Central memory CD4-positive, alpha-beta T cell (primary cell): ENCODE measurements at places on chromosomes 7 and 10.

DNA sequence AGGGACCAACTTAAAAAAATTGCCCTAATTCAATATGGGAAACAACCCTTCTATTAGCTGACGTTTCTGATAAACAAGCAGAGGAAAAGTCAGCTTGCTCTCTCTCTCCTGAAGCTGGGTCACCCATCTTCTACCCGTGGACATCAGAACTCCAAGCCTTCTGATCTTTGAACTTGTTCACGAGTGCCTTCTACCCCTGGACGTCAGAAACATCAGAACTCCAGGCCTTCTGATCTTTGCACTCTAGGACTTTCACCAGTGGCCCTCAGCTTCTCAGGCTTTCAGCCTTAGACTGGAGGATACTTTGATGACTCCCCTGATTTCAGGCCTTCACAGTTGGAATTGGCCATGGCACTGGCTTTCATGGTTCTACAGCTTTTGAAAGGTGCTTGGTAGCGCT, 41.8 kb downstream of the AKR1C8 start:
- DNase-seq, result no peak

- DNase-seq, result no peak
Measured at GRCh38 chr7:97272237-97272975, 154.9 kb downstream of the SDHAF3 start.

DNA sequence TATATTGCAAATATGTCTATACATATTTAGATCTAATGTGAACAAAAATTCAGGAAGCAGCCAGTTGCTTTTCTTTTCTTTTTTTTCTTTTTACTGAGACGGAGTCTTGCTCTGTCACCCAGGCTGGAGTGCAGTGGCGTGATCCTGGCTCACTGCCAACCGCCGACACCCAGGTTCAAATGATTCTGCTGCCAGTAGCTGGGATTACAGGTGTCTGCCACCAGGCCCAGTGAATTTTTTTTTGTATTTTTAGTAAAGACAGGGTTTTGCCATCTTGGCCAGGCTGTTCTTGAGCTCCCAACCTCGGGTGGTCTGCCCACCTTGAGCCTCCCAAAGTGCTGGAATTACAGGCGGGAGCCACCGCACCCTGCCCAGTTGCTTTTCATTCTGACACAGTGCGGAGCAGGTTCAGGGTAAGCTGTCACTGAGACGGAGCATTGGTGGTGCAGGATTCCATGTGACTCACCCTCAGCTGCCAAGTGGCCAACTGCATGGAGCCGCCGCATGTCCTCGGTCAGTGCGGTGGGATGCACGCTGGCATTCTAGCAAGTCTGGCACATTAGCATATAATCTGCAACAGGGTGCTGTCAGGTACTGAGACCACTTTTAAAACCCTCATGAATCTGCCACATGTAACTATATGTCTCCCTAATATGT, 362.7 kb downstream of the DNAJB6 start:
- DNase-seq, result no peak

GRCh38 chr7:31890766-31891165, 179.4 kb downstream of the PDE1C start:
- no peak for DNase-seq

DNA sequence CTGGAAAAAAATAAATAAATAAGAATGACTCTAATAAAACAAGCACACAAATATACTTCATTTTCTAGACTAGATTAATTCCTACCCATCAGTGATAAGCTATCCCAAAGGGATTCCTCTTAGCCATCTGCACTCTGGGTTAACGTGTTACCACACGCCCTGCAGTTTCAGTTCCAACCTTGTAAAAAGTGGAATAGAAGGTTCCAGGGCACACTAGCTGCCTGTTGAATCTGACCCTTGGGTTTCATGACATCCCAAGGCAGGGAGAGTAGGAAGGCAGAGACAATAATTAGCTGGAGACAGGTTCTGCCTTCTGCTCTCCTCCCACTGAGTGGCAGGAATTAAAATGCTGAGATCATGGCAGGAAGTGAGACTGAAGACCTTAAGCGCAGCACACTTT, 33.5 kb downstream of the SLC37A3 start:
- DNase-seq, result no peak

GRCh38 chr7:5439572-5440496, 16.2 kb upstream of the TNRC18 start:
- DNase-seq, result no peak

DNA sequence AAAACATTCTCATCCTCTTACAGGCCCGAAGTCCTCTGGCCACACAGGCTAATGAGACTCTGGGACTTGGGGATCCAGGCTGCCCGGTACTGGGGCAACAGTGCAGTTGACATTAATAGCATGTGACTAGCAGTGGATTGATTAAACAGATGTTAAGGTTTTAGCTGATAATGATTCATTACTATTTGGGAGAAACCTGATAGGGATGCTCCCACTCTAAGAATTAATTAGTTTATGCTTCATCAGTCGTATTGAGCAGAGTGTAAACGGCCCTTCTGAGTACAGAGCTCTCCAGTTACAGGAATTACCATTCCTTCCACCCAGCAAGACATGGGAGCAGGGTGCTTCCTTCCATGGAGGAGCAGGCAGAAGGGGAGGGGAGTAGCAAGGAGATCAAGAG, 82.7 kb downstream of the RPS24 start:
- DNase-seq, result no peak

DNA sequence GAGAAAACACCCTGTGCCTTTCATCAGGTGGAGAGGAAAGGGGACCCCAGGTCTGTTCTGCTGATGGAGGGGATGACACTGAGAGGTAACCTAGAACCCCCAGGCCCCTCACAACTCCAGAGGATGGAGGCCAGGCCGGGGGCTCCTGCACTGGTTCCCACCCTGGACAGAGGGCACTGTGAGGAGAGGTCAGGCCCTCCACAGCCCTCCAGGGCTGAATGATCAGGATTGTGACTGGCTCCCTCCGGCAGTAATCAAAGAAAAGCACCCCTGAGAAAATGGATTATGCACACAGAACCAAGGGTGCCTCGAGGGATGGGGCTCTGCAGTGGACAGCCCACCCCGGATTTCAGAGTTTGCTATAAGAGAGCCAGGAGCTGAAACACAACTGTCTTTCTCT, 502.8 kb downstream of the TCERG1L start:
- no peak for DNase-seq

DNA sequence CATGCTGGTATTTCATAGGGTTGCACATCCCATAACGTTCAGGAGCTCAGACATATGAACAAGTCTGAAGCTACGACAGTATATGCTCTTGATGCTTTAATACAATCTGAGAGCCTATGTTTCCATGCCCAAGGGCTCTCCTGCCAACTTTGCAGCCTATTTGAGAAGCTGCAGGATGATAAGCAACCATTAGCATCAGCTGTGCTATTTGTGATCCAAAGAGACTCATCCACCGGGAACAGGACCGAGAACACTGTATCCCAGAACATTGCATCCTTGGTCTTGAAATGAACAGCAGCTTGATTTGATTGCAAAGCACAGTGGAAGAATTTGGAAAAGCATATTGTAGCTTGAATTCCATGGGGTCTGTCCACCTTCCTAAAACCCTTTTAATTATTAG, 156.2 kb upstream of the PTER start:
- no peak for DNase-seq

- DNase-seq, result no peak
Measured at GRCh38 chr10:127435246-127435645, 113.9 kb upstream of the NPS start.

DNA sequence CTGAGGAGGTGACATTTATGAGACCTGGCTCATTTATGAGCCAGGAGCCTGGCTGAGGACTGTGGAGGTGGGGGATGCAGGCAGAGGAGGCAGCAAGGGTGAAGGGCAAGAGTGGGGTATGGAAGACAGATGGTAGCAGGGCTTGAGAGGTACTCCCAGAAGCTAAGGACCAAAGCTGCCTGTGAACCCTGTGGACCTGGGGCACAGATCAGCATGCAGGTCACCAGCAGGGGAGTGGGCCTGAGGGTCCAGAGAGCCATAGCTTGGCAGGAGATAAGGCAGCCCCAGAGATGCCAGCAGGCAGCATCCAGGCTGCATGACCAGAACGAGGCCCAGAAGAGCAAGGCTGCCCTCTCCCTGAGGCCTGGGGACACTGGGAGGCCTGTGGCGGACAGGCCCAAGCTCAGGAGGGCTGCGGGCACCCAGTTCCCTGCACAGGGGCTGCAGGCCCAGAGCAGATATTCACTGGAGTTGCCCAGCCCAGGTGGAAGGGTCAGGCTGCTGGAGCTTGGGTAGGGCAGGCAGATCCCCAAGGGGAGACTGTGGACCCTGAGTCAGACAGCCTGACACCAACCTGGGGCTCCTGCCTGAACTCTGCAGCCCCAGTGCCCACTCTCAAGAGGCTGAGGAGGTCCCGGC, 3.4 kb downstream of the GPR15LG start:
- DNase-seq, result no peak

DNA sequence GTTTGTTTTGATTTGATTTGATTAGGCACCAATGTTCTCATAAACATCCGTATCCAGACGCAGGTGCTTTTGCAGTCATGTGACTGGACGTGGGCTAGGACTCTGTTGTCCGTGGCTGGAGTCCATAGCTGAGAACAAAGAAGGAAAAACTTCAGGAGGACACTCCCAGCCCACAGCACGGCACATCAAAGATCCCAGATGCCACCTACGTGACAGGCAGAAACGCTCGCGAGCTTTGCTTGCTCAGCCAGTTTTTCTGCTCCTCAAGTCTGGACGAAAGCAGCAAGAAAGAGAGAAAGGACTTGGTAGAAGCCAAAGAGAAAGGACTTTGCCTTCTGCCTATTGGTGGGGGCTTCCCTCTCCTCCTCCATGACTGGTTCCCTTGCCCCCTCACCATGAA, 6.9 kb upstream of the ZKSCAN1 start:
- no peak for DNase-seq

DNA sequence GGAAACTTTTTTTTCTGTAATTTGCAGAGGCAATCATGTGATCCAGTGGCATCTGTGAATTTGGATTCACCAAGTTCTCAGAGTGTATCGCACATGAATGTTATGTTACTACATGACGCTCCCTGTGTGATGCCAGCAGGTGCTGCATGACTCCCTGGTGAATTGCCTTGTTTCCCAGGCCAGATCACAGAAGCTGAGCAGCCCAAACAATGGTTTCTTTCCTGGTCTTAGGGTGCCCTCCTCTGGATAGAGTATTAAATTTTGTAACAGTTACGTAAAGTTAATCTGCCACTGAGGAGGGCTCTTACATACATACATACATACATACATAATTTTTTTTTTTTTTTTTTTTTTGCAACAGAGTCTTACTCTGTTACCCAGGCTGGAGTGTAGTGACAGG, 3.6 kb downstream of the ZSCAN21 start:
- peak; percentile 21 for DNase-seq

DNA sequence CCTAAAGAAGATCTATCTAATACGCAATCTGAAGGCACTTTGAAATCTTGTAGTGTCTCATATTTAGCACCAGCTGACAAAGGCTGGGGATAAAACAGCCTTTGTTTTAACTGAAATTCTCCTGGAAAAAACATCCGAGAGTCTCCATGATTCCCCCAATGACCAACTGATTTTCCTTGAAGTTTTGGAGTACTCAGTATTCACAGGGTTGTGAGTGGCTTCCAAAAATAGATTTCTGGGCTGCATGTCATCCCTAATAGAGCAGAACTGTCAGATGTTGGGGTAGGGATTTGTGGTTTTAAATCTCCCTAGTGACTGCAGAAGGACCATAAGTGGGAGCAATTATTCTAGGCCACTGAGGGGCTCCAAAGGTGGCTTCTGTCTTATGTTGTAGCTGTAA, 206.4 kb downstream of the TAX1BP1 start:
- DNase-seq, result no peak

DNA sequence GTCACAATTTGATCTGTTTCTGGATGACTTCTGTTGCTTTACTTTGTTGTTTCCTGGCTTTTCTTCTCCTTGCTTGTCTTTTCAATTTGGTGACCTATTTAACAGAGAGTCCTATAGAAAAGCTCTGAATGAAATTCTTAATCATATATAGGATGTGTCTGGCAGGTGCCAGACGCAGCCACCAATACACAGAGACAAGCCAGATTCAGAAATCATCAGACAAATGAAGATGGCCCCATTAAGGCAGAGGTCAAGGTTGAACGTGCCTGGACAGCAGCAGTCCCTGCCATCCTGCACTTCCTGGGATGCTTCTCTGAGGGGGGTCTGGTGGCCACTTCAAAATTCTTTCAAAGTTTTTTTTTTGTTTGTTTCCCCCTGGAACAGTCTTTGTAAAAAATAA, 846.7 kb upstream of the COBL start:
- no peak for DNase-seq

- DNase-seq, result no peak
Measured at GRCh38 chr7:155665957-155666287, 21.5 kb downstream of the RBM33 start.

DNA sequence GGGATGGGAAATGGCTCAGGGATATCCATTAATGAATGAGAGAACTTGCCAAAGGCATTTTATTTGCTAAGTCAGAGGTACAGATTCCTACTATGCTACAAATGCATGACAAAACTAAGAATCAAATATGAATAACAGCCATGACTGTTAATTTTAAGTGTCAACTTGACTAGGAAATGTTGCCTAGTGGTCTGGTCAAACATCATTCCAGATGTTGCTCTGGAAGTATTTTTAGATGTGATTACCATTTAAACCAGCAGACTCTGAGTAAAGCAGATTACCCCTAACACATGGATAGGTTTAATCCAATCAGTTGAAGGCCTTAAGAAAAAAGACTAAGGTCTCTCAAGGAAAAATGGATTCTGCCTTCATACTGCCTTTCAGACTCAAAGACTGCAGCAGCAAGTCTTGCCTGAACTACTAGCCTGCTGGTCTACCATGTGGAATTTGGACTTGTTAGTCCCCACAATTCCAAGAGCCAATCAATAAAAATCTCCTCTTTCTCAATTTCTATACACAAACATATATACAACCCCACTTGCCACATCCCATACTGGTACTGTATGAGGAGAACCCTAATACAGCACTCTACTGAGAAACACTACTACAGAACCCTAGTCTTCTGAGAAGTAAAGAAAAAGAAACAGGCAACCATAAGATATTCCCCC, 119.1 kb downstream of the NRBF2 start:
- no peak for DNase-seq

GRCh38 chr7:55387062-55387965, 22.2 kb downstream of the LANCL2 start:
- no peak for DNase-seq

DNA sequence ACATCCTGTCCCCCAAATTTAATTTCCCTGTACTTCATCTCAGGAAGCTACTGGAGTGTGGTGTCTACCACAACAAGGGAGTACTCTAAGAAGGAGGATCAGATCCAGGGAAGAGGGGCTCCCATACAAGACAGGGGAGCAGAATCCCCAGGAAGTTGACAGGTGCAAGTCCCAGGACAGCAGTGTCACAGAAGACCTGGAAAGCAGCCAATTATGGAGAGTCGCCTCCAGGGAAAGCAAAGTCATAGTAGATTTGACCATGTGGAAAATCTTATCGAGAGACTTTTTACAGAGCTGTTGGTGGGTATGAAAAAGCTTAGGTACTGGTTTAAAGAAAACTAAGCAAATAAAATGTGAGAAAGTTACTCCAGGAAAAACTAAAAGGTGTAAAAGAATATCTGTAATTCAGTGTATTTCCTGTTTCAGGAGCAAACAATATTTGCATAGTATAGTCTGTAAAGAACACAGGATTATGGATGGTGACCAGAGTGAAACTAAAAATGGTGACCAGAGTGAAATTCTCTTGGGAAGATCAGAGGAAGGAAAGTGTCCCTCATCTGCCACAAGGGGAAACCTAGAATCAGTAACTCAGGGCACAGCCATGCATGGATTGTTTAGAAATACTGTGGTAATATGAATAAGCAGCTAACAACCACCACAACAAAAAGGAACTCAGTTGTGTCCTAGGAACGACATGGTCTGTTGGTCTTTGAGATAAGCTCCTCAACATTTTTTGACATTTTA, 44.5 kb downstream of the LANCL2 start:
- no peak for DNase-seq
